ENCODE measurements at places on chromosomes 5 and 9.

- no peaks in the 10 kb centered on the region for H3K27me3 ChIP-seq
- no peak for DNase-seq
- H3K4me3 ChIP-seq = no peak overlapping the region
- no peak overlapping the region for H3K27ac ChIP-seq
- H3K4me1 ChIP-seq = no peaks in the 10 kb centered on the region
- no peaks in the 10 kb centered on the region for H3K36me3 ChIP-seq
Measured at GRCh38 chr5:119078861-119079260, 8.0 kb downstream of the DMXL1 start.

- H3K4me3 ChIP-seq = no peak overlapping the region
- H3K27me3 ChIP-seq = peaks cover 38% of the 10 kb centered on the region
- H3K36me3 ChIP-seq = no peaks in the 10 kb centered on the region
- DNase-seq = no peak
- H3K4me1 ChIP-seq = peaks cover 8% of the 10 kb centered on the region
Measured at GRCh38 chr9:133606708-133607025, 2.5 kb downstream of the FAM163B start.

- no peak overlapping the region for H3K4me3 ChIP-seq
- H3K27ac ChIP-seq = no peak overlapping the region
- peaks cover 5% of the 10 kb centered on the region for H3K4me1 ChIP-seq
- DNase-seq = no peak
- H3K36me3 ChIP-seq = no peaks in the 10 kb centered on the region
Measured at GRCh38 chr9:89234205-89235067, 55.8 kb upstream of the SHC3 start.

DNA sequence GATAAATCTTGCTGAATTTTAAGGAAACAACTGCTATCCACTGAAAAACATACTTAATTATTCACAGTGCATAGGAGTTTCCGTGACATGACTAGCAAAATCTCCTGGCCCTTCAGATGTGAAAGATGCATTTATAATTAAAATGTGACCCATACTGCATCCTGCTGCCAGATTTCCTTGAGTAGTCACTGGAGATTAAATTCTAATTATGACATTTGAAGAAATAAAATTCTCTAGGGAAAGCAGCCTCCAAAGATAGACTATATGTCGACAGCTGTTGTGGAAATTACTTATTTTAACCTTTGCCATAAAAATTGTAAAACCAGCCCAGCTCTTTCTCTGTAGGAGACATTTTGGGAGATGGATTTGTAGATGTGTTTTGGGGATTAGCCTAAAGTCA is 193.6 kb upstream of the SMC2 start:
- no peaks in the 10 kb centered on the region for H3K36me3 ChIP-seq
- H3K4me3 ChIP-seq = no peak overlapping the region
- no peak for DNase-seq
- H3K4me1 ChIP-seq = no peaks in the 10 kb centered on the region

DNA sequence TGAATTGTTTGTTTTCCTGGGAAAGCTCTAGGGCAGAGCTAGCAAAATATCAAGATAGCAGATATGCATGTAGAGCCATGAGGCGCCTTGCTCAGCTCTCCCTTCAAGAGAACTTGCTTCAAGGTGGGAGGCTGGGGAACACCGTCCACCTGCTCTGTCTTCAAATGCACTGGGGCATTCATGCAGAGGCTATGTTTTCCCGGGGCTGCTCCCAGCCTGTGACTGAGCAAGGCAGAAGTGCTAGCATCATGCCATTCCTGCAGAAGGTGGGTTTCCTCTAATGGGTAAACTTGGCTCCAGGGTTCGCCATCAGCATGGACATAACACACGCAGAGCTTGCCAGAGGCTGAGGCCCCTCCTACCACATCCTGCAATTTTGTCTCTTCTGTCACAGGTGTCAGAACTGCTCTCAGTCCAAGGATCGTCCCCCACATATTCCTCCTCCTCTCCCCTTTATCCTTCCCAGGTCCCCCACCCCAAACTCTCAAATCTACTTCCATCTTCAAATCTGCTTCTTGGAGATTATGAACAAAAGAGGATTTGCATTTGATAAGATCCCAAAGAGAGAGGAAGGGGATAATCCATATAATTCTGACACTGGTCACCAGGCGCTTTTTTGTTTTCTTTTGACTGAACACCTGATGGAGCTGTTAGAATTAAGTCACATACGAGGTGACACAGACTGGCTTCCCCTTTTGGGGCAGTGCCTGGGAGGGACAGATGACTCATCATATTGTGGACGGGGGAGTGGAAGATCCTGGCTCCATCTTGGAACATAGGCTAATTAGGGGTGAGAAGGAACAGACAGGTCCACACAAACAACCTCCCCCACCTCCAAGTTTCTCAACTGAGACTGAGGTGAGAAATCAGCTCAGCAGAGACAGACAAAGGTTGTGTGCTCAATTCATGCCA is 85.0 kb upstream of the TAF11L2 start:
- peak; percentile 40 for DNase-seq
- H3K27me3 ChIP-seq = no peaks in the 10 kb centered on the region
- no peaks in the 10 kb centered on the region for H3K36me3 ChIP-seq
- H3K4me1 ChIP-seq = no peaks in the 10 kb centered on the region
- no peak overlapping the region for H3K4me3 ChIP-seq
- H3K27ac ChIP-seq = no peak overlapping the region

DNA sequence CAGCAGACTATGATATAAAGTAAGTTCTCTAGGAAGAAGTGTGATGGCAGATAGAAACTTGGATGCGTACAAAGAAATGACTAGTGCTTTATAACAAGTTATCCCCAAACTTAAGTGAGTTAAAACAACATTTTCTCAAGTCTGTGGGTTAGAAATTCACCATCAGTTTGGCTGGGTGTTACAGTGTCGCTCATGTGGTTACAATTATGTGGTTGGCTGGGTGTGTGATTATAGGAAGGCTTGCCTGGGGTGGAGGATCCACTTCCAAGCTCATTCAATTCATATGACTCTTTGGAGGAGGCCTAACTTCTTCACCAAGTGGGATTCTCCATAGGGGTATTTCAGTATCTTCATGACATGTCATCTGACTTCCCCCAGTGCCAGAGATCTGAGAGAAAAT is 10.3 kb upstream of the C9orf40 start:
- H3K4me1 ChIP-seq = no peaks in the 10 kb centered on the region
- no peak for DNase-seq
- H3K36me3 ChIP-seq = no peaks in the 10 kb centered on the region
- H3K4me3 ChIP-seq = no peak overlapping the region
- no peaks in the 10 kb centered on the region for H3K27me3 ChIP-seq

DNA sequence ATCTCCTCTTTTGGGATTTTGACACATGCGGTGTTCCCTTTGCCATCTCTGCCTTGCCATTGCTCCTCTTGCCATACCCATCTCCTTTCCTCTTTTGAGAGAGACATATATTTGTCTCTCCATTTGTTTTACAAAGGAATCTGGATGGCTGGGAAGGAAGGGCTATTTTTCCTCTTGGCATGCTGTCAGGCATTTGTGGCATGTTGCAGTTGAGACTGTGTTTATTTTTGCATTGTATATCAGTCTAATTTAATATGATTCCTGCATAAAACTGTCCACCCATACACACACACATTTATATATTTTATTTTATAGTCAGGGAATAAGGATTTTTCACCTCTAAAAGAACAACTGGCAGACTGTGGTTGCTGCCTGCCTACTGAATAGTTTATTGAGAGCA is 1105.8 kb upstream of the SEMA6A start:
- no peak overlapping the region for H3K27ac ChIP-seq
- DNase-seq = no peak
- H3K4me1 ChIP-seq = no peaks in the 10 kb centered on the region
- no peak overlapping the region for H3K4me3 ChIP-seq
- no peaks in the 10 kb centered on the region for H3K36me3 ChIP-seq

DNA sequence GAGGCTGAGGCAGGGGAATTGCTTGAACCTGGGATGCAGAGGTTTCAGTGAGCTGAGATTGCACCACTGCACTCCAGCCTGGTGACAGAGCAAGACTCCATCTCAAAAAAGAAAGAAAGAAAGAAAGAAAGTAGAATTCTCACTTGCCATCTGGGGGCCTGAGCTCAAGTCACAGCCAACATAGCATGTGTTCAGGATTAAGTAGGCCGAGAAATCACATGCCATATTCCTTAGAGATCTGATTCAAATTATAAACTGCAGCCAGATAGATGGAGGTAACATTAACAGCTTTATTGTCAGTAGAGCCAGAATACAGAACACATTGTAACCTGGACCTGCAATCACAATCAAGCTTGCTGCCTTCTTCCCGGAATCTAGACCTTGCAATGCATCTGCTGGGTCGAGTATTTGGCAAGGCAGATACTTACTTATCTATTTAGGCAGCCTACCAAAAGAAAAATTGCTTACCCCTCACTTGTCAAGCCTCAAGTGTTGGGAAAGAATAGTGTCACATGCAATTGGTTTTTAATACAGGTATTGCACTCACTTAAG is 173.7 kb downstream of the CPLANE1 start:
- H3K36me3 ChIP-seq = no peaks in the 10 kb centered on the region
- no peak for DNase-seq
- no peak overlapping the region for H3K4me3 ChIP-seq
- H3K27me3 ChIP-seq = no peaks in the 10 kb centered on the region
- no peak overlapping the region for H3K27ac ChIP-seq
